ENCODE measurements at places on chromosomes 13 and 19. TPM values are rescaled to one million over a fixed set of nuclear protein-coding genes. Genes with fewer than 3 reads are reported as not detected.

C1QTNF9B gene
- total RNA-seq: not detected

KLF2 gene
- 87.6 TPM for total RNA-seq

RFX2 gene
- 5.2 TPM for total RNA-seq

VAV1 gene
- total RNA-seq: 121 TPM

KLF1 gene
- 0.12 TPM for total RNA-seq

LIG1 gene
- total RNA-seq: 41.8 TPM

KEAP1 gene
- 48.0 TPM for total RNA-seq

ZNF154 gene
- total RNA-seq: 27.9 TPM

FBXL12 gene
- 41.9 TPM for total RNA-seq

TMC4 gene
- total RNA-seq: not detected

IL4I1 gene
- 25.5 TPM for total RNA-seq

KLK4 gene
- 0.75 TPM for total RNA-seq

OSCAR gene
- total RNA-seq: 0.16 TPM

CARD8 gene
- total RNA-seq: 103 TPM
